AG08396 (cell line): ENCODE measurements at places on chromosomes 5 and 9.

DNA sequence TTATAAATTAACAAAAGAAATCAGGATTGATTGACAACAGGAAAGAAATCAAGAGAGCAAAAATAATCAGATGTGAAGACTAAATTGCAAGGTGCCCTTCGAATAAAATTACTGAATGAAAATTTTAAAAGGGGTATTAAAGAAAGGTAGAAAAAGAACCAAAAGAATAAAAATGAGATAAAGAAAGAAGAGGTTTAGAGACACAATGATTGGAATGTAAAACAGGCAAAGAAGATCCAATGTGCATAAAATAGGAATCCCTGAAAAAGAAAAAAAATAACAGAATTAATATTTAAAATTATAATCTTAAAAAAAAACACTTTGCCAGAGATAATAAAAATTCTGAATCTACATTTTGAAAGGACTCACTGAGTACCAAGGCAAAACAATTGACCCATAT is 73.0 kb downstream of the AP3B1 start:
- DNase-seq: no peak

DNA sequence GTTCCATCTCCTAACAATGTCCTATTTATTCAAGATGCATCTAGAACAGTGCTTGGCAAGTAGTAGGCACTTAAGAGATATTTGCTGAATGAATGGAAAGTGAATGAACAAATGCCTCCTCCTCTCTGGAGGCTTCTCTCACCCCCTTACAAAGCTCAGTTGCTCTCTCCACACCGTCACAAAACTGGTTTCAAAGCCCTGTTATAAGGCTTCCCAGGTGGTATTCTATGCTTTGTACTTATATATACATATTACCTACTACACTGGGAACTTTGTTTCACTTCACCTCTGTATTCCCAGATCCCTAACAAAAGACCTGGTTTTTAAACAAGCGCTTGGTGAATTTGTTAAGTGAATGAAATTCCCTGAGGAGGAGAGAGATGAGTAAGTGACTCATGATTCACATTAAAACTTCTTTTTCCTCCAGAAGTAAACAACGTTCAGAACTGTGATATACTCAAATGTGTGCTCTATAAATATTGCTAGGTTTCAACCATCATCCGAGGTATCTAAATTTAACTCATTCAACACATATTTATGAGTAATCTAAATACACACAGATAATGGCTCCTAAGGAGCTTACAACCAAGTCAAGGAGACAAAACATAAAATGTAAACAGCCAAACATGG is 36.0 kb downstream of the DENND1A start:
- DNase-seq: no peak

- DNase-seq: no peak
Observed at GRCh38 chr9:114247077-114247476, 75.8 kb upstream of the ORM1 start.

GRCh38 chr5:129807162-129807814 is 59.4 kb downstream of the MINAR2 start:
- DNase-seq: no peak

DNA sequence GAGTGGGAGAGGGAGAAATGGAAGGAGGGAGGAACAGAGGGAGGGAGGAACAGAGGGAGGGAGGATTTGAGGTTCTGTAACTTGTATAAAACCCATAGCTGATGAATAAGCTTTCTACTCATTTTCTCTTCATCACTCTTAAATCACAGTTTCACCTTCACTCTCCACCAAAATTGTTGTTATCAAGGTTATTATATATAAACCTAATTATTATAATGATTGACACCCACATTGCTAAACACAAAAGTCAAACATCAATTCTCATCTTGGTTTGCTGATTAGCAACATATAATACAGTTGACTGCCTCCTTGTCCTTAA is 229.0 kb upstream of the PAPPA start:
- DNase-seq: no peak

- DNase-seq: no peak
Observed at GRCh38 chr9:90539286-90539685, 103.3 kb downstream of the DIRAS2 start.
